ENCODE measurements at places on chromosomes 7 and 10. TPM values are rescaled to one million over a fixed set of nuclear protein-coding genes. Genes with fewer than 3 reads are reported as not detected.

DNA sequence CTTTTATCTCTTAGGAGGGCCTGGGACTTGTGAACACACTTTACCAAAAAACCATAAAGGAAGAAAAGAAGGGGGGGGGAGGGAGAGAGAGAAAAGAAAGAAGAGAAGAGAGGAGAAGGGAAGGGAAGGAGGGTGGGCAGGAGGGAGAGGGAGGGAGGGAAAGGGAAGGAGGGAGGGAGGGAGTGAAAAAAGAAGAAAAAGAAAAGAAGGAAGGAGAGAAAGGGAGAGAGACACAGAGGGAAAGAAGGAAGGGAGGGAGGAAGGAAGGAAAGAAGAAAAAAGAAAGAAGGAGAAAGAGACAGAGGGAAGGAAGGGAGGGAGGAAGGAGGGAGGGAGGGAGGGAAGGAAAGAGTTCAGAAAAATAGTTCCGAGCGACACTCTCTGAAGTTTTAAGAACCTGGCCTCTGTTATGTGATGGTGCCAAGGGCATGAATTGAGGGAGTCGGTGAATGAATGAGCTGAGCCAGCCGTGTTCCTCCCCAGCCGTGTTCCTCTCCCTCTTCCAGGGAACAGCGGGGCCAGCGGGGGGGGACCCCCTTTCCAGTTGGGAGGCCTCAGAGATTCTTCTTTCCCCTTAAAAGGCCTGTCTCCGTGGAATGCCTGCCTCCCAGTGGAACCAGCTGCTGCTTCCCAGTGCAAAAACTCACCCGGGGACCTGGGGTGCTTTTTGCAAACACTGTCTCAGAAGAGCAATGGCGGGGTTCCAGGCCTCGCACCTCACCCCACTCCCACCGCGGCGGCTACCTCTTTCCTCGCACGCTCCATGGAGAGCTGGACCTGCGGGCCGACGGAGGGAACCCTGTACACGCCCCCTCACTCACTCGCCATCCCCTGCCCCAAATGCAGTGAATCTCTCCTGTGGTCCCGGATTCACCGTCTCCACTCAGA is 84.1 kb downstream of the FOXL3 start:
- no peak for DNase-seq

- no peak for DNase-seq
Observed at GRCh38 chr7:30984359-30985107, 20.8 kb downstream of the GHRHR start.

- no peak for DNase-seq
Observed at GRCh38 chr7:104264285-104264684, 56.5 kb upstream of the ORC5 start.

DNA sequence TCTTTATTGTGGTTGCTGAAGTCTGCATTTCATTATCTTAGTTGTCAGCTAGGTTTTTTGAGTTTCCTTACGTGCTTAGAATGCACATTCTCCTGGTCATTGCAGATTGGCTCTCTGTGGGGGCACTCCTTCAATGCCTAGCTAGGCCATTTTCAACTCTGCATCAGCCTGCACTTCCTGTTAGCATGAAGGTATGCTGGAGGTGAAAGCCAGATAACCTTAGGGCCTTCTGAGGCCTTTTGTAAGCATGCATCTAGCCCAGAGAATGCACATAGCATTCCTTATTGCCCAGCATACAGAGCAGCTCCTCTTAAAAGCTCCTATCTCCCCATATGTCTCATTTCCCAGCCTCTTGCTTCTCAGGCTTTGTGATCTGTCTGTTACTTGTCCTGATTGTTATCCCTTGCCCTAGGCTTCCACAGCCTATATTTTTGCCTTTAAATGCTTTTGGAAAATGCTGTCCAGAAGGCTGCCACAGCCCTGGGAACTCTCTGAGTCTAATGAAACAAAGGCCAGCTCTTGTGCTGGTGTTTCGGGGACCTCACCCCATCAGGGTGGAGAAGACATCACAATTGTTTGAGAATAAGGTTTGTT is 108.1 kb upstream of the IGFBP3 start:
- no peak for DNase-seq

DNA sequence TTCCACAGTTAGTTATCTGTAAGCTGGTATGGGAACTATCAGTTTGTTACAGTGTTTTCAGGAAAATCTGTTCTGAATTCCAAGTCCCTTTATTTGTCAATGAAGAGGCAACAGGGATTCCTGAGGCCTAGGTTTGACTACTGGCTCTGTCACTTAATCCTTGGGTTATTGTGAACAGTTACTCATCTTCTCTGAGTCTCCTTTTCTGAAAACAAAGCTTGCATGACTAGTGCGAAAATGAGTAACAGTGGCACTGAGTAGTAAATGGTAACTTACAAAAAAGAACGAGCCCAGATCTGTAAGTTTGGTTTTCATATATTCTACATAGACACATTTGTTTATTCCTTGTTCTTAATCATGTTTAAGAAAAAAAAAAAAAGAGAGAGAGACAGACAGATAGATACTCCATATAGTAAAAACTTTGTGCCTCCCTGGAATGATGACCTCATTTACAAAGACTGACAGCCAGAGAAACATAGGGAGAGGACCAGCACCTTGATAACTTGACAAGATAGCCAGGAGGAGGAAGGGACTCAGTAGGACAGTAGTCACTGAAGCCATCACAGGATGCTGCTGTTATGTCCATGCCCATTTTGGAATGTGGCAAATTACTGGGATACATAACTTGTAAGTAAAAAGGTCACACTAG is 1.9 kb downstream of the MRPS33 start:
- no peak for DNase-seq

DNA sequence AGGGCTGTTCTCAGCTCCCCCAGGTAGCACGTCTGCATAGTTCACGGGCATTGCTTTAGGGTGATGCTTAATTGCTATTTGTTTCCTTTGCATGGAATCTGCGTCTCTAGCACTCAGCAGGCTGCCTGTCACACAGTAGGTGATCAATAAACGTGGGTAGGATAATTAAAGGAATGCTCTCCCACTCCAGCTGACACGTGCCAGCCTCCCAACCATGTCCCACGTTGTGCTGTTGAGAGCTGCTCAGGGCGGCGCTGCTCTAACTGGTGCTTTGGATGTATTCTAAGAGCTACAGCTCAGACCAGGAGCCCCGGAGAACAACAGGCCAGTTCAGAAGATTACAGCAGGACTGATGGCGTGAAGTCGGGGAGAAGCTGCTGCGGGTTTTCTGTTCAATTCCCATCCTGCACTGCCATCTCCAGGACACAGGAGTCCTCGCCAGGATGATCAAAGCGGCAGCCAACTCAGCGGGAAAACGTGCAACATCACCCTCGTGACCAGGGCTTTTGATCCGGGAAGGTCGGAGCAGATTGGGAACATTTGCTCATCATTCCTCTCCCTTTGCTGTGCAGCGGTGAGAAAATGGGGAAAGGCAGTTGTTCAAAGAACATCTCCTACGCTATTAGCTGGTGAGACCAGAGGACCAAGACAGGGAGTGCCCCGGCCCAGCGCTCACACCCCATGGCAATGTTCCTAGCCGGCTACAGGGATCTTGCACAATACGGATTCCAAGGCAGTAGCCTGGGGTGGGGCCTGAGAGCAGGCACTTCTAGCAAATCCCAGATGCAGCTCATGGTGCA is 50.5 kb upstream of the FOXK1 start:
- DNase-seq = no peak

- DNase-seq = no peak
Observed at GRCh38 chr10:88392222-88392621, 190.9 kb downstream of the RNLS start.

GRCh38 chr7:101245147-101245668 is 327 bp upstream of the FIS1 start:
- no peak for DNase-seq

- DNase-seq = no peak
Observed at GRCh38 chr10:29189256-29189655, 99.6 kb upstream of the LYZL1 start.

DNA sequence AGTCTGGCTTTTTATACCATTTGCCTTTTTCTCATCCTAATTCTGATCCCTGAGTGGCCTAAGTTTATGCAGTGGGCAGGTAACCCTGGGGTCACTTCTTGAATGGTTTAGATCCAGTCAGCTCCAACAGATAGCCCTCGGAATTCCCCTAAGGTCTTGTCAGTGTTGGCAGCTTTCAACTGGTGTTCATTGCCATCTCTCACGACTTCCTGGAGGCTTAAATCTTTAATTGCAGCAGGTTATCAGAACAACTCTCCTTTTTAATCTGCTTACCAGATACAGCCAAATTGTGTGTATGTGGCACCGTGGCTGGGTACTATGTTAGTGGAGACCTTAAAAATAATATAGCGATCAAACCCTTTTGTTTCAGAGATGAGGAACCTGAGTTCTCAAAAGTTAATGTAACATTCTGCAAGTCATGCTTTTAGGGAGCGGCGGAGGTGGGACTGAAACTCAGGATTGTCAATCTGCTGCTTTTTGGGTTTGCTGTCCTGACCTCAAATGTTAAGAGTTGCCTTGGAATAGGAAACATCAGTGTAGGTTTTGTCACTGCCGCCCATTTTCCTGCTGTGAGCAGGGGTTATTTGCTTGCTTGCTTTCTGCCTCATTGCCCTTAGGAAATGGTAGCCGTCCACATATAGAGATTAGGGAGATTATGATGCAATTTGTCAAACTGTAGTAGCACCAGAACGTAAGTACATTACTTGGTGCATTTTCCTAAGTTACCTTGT is 818 bp downstream of the DLD start:
- DNase-seq = no peak

- DNase-seq = no peak
Observed at GRCh38 chr7:67753891-67754290, 757.3 kb downstream of the TYW1 start.

- no peak for DNase-seq
Observed at GRCh38 chr7:27389496-27389895, 146.9 kb downstream of the EVX1 start.

AKR1C4 gene
- total RNA-seq = not detected

All from esophagus squamous epithelium (tissue), 5 donors.